ENCODE measurements at places on chromosomes 16 and 17.

DNA sequence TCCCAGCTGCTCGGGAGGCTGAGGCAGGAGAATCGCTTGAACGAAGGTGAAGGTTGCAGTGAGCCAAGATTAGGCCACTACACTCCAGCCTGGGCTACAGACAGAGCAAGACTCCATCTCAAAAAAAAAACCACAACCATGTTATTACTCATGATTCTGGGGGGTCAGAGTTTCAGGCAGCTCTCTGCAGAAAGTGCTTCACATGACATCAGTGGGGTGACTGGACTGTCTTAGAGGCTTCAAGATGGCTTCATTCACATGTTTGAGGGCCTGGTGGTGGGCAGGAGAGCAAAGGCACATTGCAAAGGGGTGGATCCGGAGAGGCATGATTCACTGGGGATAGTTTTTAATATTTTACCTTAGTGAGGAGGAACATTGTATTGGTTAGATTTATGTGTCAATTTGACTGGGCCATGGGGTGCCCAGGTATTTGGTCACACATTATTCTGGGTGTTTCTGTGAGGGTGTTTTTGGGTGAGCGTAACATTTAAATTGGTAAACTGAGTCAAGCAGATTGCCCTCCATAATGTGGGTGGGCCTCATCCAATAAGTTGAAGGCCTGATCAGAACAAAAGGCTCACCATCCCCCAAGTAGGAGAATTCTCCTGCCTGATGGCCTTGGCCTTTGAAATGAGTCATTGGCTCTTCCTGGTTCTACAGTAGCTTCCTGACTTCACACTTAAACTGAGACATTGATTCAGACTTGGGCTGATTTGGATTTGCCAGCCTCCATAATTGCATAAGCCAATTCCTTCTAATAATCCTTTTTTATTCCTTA is 109.8 kb downstream of the GOSR1 start:
- DNase-seq: no peak

DNA sequence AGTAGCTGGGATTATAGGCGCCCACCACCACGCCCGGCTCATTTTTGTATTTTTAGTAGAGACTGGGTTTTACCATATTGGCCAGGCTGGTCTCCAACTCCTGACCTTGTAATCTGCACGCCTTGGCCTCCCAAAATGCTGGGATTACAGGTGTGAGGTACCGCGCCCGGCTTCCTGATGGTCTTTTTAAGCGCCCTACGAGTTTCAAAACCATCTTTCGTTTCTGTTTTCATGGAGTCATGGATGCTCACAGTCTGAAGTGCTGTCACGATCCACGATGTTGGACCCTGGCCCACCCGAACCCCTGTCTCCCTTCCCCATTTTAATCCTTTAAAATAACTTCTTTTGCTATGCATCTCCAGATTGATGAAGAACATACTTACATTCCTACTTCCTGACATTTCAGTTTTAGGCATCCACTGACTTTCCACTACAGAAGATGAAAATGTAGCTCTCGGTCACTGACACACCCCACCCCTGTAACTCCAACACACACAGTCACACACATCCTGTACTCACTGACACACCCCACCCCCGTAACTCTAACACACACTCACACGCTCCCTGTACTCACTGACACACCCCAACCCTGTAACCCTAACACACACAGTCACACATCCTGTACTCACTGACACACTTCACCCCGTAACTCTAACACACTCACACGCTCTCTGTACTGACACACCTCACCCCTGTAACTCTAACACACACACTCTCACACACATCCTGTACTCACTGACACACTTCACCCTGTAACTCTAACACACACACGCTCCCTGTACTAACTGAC is 22.6 kb upstream of the WDR45B start:
- DNase-seq: no peak

GRCh38 chr17:27458524-27458908 is 2.3 kb downstream of the KSR1 start:
- no peak for DNase-seq

GRCh38 chr17:40615068-40615840 is 32.4 kb downstream of the SMARCE1 start:
- peak; percentile 71 for DNase-seq

All from inflammatory macrophage treated with lipopolysaccharide for 1 hour (primary cell).